ENCODE measurements at places on chromosomes 16 and 17.

DNA sequence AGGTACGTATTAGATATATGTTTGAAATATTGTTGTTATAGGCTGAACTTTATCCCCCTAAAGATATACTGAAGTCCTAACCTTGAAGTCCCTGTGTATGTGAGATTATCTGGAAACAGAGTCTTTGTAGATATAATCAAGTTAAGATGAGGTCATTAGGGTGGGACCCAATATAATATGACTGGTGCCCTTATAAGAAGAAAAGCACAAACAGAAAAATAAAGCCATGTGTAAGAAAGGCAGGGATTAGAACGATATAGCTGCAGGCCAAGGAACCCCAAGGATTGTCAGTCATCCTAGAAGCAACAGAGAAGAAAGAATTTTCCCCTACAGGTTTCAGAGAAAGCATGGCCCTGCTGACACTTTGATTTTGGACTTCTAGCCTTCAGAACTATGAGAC, 95.8 kb downstream of the USP32 start:
- no peak for DNase-seq

DNA sequence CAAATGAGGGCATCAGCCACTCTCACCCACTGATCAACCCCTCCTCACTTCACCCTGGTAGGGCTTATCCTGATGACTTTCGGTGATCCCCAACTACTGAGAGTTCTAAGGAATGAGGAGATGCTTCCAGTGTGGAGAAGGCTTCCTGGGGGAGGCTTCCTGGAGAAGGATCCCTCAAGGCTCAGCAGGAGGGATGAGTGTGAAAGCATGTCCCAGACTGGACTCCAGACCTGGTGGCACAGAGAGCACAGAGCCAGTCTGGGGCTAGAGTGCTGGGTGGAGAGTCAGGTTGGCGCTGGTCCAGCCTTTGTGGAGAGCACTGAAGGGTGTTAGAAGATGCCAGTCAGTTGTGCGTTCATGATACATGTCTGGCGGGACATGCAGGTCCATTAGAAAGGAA, 53.7 kb downstream of the PLD6 start:
- no peak for DNase-seq

DNA sequence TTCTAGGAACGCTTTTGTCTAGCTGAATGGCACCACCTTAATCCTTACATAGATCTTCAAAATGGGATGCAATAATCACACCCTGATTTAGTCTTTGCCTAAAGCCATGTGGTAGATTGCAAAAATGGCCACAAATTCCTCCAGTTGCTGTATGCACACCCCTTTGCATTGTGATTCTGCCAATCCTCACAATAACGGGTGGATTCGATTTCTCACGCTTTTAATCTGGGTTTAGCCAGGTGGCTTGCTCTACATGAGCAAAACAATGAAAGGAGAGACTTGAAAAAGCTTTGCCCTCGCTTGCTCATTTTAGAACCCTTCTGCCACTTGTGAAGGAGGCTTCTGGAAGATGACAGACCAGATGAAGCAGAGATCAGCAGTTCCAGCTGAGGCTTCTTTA, 50.3 kb upstream of the B4GALNT2 start:
- DNase-seq: no peak

GRCh38 chr17:50452630-50453300, 15.9 kb downstream of the CHAD start:
- no peak for DNase-seq

DNA sequence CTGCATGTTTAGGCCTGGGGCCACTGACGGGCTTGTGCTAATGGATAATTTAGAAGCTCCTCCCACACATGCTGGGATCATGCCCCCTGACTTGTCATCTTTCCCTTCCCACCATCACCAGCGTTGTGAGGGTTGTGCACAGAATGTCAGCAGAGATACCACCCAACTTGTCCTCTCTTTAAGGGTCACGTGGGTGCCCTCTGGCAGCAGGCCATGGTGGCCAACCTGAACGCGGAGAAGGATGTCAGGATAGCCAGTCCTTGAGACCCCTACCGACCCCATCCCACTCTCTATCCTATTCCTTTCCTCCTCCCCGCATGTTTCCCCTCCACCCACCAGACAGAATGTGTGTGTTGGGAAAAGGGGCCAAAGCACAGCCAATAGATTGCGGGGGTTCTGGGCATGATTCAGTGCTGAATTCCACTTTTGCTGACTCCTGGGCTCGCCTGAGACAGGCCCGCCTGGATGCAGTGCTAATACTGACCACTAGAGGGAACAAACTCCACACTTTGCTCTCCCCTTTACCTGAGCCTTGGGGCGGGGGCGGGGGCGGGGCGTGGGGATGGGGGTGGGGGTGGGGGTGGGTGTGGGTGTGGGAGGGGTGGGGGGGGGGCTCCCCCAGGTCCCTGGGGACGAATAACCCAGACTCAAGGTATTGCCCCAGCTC, at the start of gene GH2:
Gene GH2 (minus strand): TSS at position 10 of the 667 bp plus-strand sequence. CDS start 143 bp downstream, outside the sequence.
- peak; percentile 53 for DNase-seq

GRCh38 chr16:68642436-68643101, 2.5 kb upstream of the CDH3 start:
- DNase-seq: no peak

DNA sequence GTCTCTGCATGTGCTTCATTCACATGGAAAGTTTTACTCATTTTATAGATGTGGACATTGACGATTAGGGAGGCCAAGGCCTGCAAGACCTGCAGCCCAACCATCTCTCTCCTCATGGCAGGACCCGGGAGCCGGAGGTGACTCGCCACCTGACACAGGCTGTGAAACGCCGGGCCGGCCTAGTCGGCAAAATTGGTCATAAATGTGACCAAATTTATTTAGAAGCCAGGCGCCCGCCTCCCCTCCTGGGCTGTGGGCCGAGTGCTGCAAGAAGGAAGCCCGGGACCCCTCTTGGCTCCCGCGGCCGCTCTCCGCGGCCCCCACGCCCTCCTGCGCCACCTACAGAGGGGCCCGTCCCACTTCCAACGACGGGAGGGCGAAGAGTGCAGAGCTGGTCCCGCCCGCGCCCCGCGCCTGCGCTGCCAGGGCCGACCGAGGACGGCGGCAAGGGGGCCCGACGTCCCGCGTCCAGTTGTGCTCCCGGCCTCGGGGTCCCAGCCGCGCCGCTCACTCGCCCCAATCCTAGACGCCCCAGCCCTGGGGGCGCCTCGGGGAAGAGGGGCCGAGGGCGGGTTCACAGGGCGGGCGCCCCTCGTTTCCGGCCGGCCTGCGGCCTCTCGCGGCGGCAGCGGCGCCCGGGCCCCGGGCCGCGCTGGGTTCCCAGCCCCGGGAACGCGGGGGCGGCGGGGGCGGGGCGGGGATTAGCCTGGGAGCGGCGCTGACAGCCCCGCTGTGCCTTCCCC, 47.5 kb downstream of the WNT3 start:
- DNase-seq: no peak

DNA sequence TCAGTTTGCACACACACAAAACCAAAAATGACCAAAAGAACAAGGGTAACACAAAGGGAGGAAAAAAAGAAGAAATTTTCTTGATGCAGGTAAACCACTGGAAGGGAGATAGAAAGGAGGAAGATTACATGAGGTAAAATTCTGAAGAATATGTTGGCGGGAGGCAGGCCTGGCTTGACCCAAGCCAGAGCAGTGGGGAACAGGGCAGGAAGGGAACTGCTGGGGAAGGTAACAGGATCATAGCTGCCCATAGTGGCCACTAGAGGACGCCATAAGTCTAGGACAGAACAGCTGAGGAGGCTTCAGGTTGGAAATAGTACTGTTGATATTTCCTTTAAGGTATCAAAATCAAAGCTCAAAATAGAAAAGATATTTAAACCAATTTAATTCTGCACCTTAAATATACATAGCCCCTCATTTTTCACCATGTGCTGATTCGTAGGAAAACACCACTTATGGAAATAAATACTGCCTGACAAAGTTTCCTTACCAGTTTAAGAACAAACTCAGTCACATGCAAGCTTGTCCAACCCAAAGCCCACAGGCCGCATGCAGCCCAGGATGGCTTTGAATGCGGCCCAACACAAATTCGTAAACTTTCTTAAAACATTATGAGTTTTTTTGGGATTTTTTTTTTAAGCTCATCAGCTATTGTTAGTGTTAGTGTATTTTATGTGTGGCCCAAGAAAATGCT, 15.5 kb downstream of the VPS35 start:
- peak; percentile 31 for DNase-seq

DNA sequence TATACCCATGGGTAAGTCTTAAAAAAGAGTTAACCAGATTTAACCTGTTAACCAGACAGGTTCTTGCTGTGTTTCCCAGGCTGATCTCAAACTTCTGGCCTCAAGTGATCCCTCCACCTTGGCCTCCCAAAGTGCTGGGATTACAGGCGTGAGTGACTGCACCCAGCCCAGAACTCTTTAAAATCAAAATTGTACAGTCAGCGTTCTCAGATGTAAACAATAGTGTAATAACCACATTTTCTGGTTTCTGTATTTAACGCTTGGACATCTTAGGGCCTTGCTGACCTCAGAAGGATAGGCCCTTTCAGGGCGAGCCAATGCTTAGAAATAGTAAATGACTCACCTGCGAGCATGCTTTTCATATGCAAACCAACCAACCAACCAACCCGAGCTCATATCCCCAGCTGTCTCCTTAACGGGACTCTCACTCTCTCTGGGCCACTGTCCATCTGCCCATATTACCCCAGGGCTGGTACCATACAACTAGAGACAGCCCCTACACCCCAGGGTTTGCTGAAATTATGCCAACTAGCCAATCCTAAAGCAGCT, 415.0 kb upstream of the XYLT1 start:
- DNase-seq: peak; percentile 79

- DNase-seq: peak; percentile 38
Measured at GRCh38 chr17:82031303-82031884, at the start of gene RAC3. Gene RAC3 (plus strand): TSS chr17:82031678. CDS start chr17:82031762, 84 bp downstream.

GRCh38 chr17:67500677-67501300, 123.7 kb downstream of the PITPNC1 start:
- no peak for DNase-seq

DNA sequence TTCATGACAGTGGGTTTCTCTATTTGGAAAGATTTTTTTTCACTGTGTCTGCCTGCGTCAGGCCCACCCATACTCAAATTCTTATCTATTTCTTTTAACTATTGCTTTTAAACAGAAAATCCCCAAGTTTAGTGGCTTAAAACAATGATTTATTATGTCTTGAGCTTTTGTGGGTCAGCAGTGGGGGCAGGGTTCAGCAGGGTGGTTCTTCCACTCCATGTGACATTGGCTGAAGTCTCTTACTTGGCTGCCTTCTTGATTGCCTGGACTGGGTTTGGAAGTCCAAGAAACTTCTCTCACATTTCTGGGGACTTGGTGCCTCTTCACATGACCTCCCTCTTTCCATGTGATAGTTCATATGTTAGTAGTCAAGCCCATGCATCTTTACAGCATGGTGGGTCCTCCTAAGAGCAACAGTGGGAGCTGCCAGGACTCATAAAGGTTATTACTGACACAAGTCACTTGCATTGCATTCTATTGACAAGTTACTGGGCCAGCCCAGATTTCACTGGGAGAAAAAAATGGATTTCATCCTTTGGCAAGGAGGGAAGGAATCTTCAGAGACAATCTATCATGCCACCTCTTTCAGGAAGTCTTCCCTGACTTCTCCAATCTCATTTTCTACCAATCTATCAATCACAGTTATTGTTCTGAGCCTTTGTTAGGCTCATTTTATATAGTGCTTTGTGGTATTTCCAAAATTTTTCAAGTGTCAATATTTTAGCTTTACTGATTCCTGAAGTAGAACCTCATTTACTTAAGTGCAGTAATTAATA, 436.1 kb downstream of the XYLT1 start:
- DNase-seq: no peak

GRCh38 chr16:56610609-56611111, 2.3 kb downstream of the MT2A start:
- no peak for DNase-seq

DNA sequence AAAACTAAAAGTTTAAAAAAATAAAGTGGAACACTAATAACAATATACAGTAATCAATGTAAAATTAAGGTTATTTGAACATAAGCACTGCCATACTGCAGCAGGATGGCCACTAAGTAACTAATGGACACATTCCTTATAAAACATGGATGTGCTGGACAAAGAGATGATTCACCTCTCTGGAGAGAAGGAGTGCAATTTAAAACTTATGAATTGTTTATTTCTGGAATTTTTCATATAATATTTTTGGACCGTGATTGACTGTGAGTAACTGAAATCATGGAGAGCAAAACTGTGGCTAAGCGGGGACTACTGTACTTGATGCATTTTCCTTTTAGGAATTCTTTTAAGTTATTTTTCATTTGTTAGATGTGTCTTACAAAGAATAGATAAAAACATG, 21.8 kb downstream of the CBFB start:
- DNase-seq: no peak

DNA sequence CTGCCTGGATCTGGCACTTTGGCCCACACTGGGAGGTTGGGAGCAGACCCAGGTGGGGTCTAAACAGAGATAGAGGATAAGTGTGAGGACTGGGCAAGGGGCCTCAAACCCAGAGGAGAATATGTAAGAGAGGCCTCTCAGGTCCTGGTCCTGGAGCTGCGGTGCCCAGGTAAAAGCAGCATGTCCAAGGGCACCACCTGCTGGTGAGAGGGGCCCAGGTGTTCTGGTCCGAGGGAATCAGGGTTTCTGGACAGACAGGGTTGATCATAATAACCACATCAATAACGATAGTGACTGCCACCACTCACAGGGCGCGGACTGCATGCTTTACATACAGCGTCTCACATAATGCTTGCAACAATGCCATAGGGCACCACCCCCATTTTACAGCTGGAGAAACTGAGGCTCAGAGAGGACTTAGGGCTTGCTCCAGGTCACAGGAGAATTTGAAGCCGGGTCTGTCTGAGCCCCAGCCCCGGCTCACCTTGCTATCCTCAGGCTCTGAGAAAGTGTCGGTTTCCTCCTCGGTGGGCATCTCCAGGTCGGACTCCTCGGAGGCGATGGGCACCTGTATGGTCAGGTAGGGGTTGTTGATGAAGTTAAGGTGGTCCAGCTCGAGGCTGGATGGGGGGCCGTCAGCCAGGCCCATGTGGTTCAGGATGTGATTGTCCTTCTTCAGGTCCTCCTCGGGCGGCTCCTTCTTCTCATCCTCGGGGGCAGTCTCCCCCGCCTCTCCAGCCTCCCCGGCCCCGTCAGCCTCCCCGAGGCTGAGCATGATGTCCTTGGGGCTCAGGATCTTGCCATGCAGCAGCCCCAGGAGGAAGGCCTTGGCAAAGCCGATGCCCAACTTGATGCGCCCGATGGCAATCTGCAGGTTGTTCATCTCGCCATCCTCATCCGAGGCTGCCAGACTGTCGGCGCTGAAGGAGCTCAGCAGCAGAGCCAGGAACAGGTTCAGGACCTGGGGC, 19.1 kb upstream of the CD79B start:
- peak; percentile 74 for DNase-seq

GRCh38 chr17:51595826-51596398, 335.6 kb downstream of the UTP18 start:
- no peak for DNase-seq

GRCh38 chr17:15464231-15464985, 3.0 kb downstream of the CDRT4 start:
- DNase-seq: no peak
